ENCODE measurements at places on chromosomes 12 and 14.
A peak's percentile ranks its signal among the peaks of the same experiment; 100 is the strongest.

- no peak for DNase-seq
These were observed 86.5 kb downstream of the PIWIL1 start for GRCh38 chr12:130423991-130424857.

DNA sequence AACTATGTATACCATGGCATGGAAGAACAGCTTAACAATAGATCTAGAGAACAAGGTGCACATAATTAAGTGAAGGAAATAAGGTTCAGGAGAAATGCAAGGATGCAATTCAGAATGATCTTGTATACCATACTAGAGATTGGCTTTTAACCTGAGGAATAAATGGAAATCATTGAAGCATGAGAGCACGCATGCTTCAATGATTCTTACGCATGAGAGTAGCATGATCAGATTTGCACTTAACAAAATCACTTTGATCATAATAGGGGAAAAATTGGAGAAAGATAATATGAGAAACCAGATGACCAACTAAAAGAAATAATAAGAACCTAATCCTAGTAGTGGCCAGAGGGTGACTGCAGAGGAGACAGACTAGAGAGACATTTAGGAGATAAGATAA is 133.3 kb upstream of the FSCB start:
- no peak for DNase-seq

- no peak for DNase-seq
These were observed 41.7 kb downstream of the TRAFD1 start for GRCh38 chr12:112167031-112167461.

DNA sequence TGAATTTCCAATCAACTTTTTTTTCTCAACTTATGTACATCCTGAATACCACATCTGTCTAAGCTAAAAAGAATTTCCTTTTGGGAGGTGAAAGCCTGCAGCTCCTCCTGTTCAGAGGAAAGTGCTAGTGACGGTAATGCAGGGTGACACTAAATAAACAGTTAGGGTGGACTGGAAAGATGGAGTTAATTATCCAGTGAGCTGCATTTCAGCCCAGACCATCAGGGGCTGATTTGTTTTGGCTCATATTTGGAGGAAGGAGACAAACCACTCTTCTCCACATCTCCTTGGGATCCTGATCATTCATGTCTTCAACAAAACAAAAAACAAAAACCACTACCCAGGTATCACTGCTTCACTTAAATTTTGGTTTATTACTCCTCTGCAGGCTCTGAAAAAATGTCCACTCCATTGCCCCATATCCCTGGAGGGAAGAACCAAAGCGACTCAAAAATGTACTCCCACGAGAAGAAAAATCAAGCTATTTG is 5.1 kb upstream of the SIX1 start:
- no peak for DNase-seq

- no peak for DNase-seq
These were observed 27.1 kb downstream of the VRK1 start for GRCh38 chr14:96824283-96824682.

GRCh38 chr14:91360490-91361232 is 57.0 kb downstream of the CCDC88C start:
- DNase-seq = no peak

DNA sequence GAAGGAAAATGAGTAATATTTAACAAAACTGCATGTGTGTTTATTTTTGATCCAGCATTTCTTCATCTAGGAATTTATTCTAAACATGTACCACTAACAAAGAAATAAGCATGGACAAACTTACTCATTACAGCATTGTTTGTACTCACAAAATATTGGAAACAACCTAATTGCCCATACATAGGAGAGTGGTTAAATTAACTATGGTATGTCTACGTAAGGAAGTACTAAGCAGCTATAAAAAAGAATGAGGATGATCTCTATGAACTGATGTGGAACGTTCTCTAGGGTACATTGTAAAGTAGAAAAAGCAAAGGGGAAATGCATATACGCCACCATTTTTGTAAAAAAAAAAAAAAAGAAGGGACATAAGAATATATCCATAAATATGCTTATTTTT is 17.4 kb upstream of the TAS2R42 start:
- no peak for DNase-seq

DNA sequence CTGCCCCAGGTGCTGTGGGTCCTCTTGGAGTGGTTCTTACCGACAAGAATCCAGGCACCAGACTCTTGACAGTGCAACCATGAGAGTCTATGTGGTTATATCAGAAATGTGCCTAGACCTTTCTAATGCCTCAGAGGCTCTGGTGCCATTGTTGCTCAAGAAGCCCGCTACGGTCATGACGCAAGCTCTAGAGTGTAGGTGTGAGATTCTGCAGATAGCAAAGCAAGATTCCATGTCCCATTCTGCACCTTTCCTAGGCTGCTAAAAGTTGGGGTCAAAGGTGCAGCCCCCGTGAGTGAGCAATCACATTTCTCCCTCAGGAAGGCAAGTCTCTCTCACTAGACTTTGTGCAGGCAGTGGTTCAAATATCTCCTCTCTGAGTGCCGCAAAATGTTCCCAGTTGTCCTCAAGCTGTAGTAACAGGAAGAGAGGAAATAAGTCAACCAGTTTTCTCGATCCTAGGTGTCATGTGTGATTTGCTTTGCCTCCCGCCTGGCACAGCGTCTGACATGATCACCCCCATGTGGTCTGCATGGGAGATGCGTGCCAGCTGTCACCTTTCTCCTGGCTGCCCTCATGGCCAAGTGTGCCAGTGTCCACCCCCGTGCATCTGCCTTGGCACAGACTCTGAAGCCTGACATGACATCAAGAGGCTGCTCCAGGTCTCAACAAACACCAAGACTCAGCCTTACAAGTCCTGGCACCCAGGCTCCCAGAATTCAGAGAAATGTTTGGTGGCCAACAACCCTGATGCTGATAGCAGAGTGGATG is 122.5 kb upstream of the COCH start:
- DNase-seq = no peak

DNA sequence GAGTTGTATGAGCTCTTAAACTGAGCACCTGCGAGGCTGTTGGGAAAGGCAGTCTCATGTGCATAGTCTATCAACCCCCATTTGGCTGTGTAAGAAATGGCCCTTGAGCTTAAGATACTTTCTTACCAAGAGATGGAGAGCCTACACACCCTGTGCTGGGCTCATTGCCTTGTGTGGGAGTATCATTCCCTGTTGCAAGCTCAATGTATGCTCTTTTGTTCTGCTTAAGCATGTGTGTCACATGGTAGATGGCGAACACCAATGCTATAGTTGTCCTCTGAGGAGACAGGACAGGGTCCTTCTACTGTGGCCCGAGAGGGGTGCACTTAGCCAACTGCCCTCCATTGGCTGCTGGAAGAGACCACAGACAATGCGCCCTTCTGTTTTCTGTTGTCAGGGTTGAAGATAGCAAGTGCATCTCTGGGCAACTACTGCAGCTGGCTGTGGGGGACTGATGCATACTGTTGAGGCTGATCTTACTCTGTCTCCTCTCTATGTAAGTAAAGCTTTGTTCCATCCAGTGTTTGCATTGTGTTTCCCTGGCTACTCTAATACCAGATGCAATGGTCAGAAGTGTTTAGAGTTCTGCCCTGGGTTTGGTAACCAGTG is 79.5 kb downstream of the PTPRB start:
- DNase-seq = no peak

DNA sequence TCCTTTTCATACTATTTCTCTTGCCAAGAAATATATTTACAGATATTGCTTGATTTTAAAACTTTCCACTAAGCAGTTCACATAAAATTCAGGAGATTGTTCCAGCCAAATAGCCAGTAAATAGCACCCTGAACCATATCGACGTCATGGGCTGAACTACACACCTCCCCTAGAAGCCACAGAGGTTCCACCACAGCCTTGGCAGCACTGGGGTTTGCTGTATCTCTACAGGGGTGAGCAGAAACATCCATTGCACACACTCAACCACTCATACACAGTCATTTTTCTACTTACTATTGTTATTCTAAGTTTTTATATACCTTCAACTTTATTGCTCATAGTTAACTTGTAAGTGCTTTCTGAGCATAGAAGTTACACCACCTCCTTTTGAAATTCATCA is 8.1 kb upstream of the EIF2S3B start:
- DNase-seq = peak; percentile 58

GRCh38 chr14:104887623-104888488 is 22.8 kb downstream of the CEP170B start:
- no peak for DNase-seq

- no peak for DNase-seq
These were observed 59.9 kb downstream of the STXBP6 start for GRCh38 chr14:24990050-24990449.

GRCh38 chr12:41636653-41637052 is 448.5 kb downstream of the PDZRN4 start:
- DNase-seq = no peak

GRCh38 chr12:24534622-24535021 is 414.3 kb downstream of the BCAT1 start:
- no peak for DNase-seq

GRCh38 chr12:24494401-24494800 is 454.5 kb downstream of the BCAT1 start:
- no peak for DNase-seq

GRCh38 chr12:68368327-68368726 is 36.2 kb upstream of the MDM1 start:
- no peak for DNase-seq

- DNase-seq = no peak
These were observed 40.1 kb downstream of the FBXL14 start for GRCh38 chr12:1553987-1554982.

DNA sequence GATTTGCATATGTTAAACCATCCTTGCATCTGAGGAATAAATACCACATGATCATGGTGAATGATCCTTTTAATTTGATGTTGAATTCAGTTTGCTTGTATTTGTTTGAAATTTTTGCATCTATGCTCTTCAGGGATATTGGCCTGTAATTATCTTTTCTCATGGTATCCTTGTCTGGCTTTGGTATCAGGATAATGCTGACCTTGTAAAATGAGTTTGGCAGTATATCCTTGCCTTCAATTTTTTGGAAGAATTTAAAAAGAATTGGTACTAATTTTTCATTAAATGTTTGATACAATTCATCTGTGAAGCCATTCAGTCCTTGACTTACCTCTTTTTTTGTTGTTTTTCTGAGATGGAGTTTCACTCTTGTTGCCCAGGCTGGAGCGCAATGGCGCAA is 85.2 kb downstream of the E2F7 start:
- no peak for DNase-seq

GRCh38 chr12:122894193-122895121 is 1.5 kb downstream of the VPS37B start:
- DNase-seq = no peak

- DNase-seq = no peak
These were observed 568.3 kb downstream of the TMEM121 start for GRCh38 chr14:106094654-106095189.

DNA sequence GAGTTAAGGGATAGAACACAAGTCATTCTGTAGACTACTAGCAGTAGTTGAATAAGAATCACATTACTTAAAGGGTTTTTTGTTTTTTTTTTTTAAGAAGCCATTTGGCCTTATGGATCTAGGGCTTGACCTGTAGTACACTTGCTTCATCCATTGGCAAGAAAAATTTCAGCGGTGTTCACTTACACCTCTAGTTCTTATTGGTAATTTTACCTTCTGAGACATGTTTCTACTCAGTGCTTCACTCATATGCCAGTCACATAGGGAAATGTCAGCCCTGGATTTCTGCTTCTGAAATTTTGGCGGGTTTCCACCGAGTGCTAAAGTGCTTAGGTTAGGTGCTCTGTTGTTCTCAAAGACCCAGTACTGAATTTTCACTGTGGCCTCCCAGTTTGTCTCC is 72.9 kb downstream of the FRMD6 start:
- no peak for DNase-seq

GRCh38 chr14:50864946-50865345 is 6.9 kb upstream of the ABHD12B start:
- DNase-seq = no peak

DNA sequence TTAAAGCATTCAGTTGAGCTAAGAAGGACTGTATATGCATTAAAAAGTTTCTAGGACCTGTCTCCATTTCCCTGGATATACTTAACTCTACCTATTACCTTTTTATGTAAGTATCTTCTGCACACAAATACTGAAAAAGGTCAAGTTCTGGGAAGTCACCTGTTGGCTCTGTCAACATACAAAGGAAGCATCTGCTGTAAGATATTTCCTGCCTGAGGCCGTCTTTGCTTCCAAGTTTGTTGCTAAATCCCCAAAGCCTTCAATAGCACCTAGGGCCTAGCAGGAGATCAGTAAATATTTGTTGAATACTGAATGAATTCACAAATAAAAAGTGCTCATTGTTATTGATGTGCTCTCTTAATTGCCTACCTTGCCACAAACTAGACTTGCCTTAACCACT is 188.4 kb downstream of the DUSP6 start:
- DNase-seq = no peak

DNA sequence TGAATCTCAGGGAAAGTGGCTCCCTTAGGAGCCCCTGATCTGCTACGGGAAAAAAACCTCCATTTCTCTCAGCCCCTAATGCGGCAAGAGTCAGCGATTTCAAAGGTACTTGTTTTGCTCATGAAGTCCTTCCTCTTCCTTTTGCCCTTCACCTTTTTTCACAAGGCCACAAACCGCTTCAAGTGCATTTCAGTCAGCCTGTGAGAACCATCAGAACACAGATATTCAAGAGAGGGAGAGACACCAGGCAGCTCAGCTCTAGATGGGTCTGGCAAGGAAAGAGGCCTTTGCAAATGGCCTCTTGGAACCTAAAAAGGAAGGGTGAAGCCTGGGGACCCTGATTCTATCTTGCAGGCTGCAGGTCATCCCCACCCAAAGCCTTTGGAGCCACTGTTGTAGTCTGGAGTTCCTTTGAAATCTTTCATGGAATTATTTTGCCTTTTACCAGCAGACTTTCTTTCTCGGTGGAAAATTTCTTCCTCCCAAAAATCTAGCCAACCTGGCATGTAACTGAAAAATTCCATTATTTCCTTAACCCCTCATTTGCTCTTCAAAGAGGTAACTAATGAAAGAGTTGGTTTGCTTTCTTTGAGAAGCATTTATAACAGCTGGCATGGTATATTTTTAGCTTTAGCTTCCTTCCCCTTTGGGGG is 145.0 kb downstream of the SAMD4A start:
- DNase-seq = no peak

DNA sequence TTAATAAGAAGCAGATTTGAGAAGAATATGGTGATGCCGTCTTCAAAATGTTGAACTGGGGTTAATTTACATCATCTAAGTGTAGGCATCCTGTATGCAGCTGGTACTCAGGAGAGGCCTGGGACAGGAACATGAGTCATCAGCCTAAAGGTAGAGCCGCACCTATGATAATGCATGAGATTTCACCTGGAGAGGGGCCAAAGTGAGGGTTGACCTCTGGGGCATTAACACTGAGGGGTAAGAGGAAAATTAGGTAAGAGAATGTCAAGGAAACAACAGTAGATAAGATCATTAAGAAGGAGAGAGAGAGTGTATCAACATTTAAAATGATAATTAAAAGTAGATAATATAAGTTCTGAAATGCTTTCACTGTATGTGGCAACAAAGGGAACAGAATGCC is 20.2 kb upstream of the SSTR1 start:
- no peak for DNase-seq

Measured in stimulated activated CD8-positive, alpha-beta memory T cell treated with anti-CD3 and anti-CD28 coated beads, Interleukin-4, amount 100 ng/mL, for 4 hours (primary cell).